Memory B cell (primary cell): ENCODE measurements at places on chromosomes 11 and 22.

GRCh38 chr11:131533998-131534397 is 163.6 kb downstream of the NTM start:
- no peak overlapping the region for H3K27ac ChIP-seq
- H3K4me1 ChIP-seq, result no peaks in the 10 kb centered on the region
- H3K4me3 ChIP-seq, result no peak overlapping the region
- H3K27me3 ChIP-seq, result peaks cover 4% of the 10 kb centered on the region

DNA sequence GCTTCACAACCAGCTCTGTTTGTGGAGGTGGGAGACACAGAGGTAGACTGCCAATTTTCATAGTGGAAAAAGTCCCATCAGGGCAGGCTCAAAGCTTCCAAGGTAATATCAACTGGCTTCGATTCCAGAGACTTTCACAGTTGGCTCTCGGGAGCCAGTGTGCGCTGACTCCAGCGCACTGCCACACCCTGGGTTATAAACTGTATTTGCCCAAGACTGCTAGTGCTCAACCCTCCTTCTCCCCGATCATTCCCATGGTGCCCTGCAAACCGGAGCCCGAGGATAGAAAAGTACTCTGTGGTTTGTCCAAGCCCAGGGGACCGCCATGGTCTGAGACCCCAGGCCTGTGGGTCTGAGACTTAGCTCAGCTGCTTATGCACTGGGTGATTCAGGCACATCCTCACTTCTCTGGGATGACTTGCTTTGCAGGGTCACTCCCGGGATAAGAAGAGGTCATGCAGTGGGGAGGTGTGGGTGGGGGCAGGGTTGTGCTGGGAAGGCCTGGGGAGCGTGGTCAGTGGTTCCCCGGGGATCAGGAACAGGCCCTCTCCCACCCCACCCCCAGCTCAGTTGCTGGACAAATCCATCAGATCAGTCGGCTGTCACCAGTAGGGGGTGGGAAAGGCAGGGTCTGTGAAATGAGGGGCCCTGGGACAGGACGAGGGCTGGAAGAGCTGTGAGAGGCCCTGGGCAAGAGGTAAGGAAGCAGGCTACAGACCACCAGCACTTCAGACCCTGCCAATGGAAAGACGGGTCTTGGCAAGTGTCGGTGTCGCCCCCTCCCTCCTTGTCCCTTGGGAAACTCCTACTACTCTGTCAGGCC is 26.7 kb upstream of the PICK1 start:
- H3K27me3 ChIP-seq, result peaks cover 21% of the 10 kb centered on the region
- no peak for DNase-seq
- H3K4me3 ChIP-seq, result no peak overlapping the region

DNA sequence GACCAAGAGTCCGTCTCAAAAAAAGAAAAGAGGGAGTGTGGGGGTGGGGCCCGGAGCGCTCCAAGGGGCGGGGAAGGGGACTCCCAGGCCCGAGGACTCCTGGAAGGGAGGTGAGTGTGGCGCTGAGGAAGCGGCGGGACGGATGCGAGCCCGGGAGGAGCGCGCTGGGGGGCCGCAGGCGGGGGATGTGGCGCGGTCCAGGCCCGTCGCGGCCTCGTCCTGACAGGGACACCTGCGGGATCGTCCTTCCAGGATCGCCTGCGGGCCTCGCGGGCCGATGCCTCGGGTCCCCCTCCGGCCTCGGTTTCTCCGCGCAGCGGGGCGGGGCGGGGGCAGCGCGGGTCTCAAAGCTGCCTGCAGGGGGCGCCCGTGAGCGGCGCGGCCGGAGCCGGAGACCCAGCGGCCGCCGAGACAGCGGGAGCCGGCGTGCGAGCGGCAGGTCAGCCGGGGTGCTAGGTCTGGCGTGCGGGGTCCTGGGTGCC is 3.8 kb upstream of the ADORA2A start:
- H3K4me1 ChIP-seq, result peaks cover 35% of the 10 kb centered on the region
- peak overlapping the region; percentile 78 for H3K4me3 ChIP-seq
- peaks cover 3% of the 10 kb centered on the region for H3K27me3 ChIP-seq
- H3K27ac ChIP-seq, result peak overlapping the region; percentile 53

DNA sequence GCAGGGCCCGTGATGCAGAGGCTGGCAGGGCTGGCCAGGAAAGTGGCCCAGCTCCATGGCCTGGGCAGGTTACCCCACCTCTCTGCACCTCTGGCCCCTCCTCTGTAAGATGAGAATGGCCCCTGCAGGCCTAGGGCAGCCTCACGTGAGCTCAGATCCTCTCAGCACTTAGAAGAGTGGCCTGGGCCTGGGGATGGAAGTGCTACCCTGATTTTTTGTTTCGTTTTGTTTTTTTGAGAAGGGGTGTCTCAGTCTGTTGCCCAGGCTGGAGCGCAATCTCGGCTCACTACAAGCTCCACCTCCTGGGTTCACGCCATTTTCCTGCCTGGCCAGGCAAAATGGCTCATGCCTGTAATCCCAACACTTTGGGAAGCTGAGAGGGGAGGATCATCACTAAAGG is 982 bp downstream of the APOBEC3H start:
- H3K27ac ChIP-seq, result peak overlapping the region; percentile 100
- H3K27me3 ChIP-seq, result no peaks in the 10 kb centered on the region
- H3K4me1 ChIP-seq, result peaks cover 36% of the 10 kb centered on the region
- peak overlapping the region; percentile 14 for H3K4me3 ChIP-seq
- H3K36me3 ChIP-seq, result no peaks in the 10 kb centered on the region
- no peak for DNase-seq

DNA sequence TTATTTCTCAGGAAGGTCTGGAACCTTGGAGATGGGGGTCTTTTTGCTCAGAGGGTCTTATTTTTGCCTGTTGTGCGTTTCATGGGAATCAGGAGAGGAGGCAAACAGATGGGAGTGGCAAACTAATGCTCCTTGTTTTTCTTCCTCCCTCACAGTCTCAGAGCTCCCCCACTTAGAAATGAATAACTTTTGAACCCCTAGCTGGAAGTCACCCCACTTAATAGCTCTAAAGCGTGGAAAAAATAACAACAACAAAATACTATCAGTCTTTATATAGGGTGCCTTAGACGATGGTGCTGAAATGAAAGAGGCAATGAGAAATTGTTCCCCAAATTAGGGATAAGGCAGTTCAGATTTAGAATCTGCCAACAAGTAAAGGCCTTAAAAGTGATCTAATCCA is 76.8 kb upstream of the BDNF start:
- no peak overlapping the region for H3K27ac ChIP-seq

DNA sequence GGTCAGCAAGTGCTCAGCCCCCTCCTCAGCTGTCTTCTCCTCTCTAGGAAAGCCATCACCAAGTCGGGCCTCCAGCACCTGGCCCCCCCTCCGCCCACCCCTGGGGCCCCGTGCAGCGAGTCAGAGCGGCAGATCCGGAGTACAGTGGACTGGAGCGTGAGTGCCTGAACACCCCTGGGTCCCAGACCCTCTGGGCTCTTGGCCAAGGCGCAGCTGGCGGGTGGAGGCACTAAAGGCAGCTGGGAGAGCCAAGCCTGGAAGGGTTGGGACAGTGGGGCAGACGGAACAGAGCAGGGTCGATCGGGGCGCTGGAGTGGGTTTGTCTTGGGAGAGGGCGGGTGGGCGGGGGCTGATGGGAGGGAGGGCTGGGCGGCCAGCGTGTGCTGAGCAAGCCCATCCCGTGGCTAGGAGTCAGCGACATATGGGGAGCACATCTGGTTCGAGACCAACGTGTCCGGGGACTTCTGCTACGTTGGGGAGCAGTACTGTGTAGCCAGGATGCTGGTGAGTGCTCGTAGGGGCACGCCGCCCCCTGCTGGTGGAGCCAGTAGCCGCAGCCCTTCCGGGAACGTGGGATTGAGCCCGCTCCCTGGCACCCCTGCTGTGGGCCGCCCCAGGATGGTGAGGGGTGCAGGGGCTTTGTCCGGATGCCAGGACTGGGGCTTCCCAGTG is 14.1 kb upstream of the MDK start:
- H3K4me1 ChIP-seq, result peaks cover 9% of the 10 kb centered on the region
- DNase-seq, result peak; percentile 66
- H3K36me3 ChIP-seq, result peaks cover 2% of the 10 kb centered on the region
- no peak overlapping the region for H3K27ac ChIP-seq
- H3K27me3 ChIP-seq, result no peaks in the 10 kb centered on the region
- H3K4me3 ChIP-seq, result no peak overlapping the region

DNA sequence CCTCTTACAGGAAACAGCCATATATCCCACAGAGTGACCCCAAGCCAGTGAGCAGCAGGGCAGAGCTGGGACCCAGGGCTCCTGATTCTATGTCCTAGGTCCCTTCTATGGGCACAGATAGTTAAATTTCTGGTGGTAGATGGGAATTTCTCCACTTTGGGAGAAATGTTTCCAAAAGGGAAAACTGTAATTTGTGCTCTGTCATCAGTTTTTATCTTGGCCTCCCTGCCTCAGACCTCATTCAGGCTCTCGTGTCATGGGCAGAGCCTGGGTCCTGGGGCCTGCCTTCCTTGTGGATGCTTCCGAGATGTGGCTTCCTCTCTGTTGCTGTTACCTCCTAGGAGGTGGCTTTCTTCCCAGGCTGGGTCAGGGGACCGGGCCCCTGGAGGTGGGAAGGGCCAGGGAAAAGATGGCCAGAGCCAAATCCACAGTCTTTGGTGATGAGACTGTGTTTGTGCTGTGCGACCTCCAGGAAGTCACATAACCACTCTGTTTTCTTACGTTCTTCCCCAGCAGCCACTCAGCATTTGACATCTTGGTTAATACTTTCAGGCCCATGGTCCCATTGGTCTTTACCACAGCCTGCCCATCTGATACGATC is 8.6 kb downstream of the LRRC32 start:
- no peak overlapping the region for H3K27ac ChIP-seq
- H3K4me3 ChIP-seq, result no peak overlapping the region
- no peaks in the 10 kb centered on the region for H3K36me3 ChIP-seq
- H3K27me3 ChIP-seq, result peaks cover 16% of the 10 kb centered on the region
- peaks cover 25% of the 10 kb centered on the region for H3K4me1 ChIP-seq

DNA sequence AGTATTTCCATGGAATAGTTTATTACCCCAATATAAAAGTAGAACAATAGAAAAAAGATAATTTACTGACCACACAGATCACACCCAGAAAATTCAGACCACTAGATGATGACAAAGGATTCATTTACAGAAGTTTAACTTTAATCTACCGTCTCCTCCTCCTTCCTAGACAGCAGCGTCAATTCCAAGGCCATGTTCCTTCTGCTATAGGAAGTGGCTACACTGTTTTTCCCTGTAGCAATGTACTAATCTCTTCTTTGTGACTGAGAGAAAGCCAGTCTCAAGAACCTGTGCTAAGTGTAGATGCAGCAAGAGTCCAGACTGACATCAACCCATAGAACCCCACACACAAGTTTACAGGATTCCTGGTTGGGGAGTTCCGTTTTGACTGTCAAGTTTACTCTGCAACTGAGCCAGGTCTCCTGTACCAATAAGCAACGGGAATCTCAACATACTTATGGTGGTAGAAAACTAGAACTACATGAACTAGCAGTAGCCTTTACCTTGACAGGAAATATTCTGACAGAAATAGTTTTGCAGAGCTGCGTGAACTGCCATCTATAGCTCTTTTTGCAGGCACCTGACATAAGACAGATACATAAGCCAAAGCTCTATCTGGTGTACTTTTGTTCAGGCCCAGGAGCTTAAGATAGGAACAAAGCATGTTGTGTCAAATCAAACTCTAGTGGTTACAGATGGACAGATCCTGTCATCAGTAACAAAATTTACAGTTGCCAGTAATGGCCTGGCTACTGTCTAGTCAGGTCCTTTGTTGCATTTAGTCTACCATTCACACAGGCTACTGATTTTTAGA is 42.9 kb downstream of the MRTFA start:
- H3K4me1 ChIP-seq, result peaks cover 40% of the 10 kb centered on the region
- no peak for DNase-seq
- peaks cover 5% of the 10 kb centered on the region for H3K36me3 ChIP-seq

GRCh38 chr11:2464451-2465165 is 19.8 kb downstream of the KCNQ1 start:
- no peak overlapping the region for H3K27ac ChIP-seq
- no peak for DNase-seq
- no peaks in the 10 kb centered on the region for H3K27me3 ChIP-seq

DNA sequence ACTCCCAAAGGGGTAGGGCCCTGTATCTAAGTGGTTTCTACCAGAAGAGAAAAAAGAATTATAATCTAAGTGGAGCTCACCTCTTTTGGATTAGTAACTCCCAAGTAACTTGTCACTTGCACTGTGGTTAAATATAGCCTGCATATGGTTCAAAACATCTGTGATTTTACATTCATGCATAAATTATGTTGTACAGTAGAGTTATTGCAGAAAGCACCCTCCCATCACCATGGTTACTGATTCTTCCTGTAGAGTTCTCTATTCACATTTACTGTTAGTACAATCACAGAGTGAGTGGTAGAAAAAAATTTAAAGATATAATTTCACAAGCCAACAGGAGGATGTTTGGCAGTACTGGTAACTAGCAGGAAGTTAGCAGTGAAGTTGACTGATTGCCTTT is 80.4 kb downstream of the LRRC4C start:
- no peak overlapping the region for H3K27ac ChIP-seq
- DNase-seq, result no peak
- H3K36me3 ChIP-seq, result no peaks in the 10 kb centered on the region

DNA sequence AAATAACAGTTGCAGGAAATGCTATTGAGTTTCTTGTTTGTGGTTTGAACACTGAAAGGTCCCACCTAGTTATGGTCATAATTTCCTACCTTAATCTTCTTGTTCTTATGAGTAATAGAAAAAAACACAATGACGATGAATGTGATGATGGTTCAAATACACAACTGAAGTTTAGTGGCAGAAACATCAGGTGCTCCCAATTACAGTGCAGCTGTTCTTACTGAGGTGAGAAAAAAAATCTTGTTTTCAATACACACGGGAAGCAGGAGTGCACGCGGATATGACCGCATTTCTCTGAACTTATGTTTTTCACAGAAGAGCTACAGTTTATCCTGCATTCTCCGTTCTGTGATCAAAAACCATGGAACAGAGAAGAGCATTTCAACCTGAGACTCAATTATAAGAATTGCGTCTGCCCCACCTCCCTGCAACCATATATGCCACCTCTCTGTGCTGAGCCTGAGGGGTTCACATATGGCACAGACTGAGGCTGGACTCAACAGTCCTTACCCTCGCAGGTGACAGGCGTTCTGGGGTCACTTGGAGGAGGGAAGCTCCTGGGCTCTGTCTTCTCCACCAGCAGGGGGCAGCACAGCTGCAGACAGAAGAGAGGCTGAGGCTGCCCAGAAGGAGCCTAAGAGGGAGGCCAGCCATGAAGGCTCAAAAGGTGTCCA is 99.7 kb upstream of the IGLL5 start:
- no peaks in the 10 kb centered on the region for H3K4me1 ChIP-seq
- no peak overlapping the region for H3K4me3 ChIP-seq
- H3K27me3 ChIP-seq, result no peaks in the 10 kb centered on the region
- H3K36me3 ChIP-seq, result no peaks in the 10 kb centered on the region
- DNase-seq, result peak; percentile 72
- no peak overlapping the region for H3K27ac ChIP-seq
